Pulmonary artery endothelial cell (primary cell): ENCODE measurements at places on chromosomes 2 and 18. TPM values are rescaled to one million over a fixed set of nuclear protein-coding genes. Genes with fewer than 3 reads are reported as not detected.

Gene HMSD
- 0.07 TPM in 1 of 2 replicates, not detected in the other for total RNA-seq

DNA sequence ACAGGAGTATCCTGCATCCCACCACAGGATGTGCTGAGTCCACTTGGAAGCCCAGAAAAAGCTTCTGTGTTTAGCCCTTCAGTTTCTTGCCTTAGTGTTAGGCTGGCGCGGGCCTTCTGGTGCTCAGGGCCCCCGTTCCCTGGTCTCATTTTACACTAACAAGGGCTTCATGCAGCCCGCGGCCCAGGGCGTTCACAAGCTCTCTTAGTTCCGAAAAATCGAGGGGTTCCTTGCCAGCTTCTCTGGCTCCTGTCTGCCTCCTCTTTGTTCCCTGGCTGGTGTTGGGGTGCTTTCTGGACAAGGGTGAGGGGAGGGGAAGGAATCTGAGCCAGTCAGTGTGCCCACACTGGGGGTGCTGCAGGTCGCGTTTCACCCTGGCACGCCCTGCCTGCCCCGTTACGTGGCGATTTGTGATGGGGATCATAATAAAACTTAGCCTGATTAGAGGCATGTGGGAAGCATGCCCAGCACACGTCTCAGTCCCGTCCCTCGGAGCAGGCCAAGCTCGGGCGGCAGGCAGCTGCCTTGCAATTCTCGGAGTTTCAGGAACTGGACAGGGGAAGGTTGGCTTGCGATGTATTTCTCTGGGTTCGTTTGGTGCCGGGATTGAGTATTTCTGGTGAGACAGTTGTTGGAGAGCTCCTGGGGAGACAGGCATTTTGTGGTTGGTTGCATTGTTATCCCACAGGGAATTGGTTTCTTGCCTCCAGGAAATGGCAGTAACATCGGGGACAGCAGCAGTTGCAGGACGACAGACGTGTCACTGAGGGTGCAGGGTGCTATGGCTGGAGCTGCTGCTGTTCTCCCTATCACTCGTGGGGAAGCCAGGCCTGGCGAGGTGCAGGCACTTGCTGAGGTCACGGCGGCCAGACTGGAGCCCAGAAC is 22.9 kb downstream of the SH3BP4 start:
- no peak for DNase-seq

DNA sequence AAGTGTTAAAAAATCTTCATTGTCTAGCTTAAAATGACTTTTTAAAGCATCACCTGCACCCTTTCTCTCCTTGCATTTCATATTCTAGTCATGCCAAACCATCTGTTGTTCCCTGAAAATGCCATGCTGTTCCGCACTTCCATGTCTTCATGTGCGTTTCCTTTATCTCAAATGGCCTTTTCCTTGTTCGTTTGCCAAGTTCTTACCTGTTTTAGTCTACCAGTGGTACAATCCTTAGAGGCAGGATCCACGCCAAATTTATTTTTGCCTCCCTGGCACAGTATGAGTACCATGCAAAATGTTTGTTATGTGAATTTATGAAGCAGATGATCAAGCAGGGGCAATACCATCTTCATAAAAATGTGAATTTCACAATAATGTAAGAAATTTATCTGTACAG is 37.0 kb downstream of the TMEFF2 start:
- DNase-seq = no peak

GRCh38 chr2:58156780-58157179 is 84.3 kb downstream of the FANCL start:
- DNase-seq = no peak

DNA sequence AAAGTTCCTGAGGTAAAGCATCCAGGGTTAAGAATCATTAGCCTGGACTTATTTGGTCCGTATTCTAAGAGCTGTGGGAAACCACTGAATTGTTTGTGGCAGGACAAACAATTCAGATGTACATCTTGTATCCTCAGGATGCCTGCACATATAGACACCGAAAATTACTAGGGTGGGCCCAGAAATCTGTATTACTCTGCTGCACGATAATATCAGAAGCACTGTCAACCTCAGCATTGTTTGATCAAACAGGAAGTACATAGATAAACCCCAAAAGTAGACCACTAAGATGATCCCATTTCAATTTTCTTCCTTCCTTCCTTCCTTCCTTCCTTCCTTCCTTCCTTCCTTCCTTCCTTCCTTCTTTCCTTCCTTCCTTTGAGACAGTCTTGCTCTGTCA is 34.2 kb upstream of the SPRED2 start:
- DNase-seq = no peak

DNA sequence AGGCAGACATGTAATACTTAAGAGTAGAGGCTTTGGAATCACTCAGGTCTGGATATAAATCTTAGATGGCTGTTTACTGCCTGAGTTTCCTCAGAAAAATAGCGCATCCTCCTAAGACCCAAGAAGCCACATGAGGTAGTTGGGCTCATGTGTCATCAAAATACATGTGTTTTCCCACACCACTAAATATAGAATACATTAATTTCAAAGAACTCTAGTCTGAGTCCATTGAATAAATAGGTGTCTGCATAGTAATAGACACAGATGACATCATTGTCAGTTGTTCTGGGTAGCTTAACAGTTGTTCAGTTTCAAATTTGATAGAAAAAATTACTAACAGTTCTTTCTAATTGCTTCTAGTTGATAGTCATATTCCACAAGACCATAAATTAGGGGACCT is 9.6 kb downstream of the PPP1R1C start:
- DNase-seq = no peak

Gene FEV
- total RNA-seq = not detected in 2 replicates

DNA sequence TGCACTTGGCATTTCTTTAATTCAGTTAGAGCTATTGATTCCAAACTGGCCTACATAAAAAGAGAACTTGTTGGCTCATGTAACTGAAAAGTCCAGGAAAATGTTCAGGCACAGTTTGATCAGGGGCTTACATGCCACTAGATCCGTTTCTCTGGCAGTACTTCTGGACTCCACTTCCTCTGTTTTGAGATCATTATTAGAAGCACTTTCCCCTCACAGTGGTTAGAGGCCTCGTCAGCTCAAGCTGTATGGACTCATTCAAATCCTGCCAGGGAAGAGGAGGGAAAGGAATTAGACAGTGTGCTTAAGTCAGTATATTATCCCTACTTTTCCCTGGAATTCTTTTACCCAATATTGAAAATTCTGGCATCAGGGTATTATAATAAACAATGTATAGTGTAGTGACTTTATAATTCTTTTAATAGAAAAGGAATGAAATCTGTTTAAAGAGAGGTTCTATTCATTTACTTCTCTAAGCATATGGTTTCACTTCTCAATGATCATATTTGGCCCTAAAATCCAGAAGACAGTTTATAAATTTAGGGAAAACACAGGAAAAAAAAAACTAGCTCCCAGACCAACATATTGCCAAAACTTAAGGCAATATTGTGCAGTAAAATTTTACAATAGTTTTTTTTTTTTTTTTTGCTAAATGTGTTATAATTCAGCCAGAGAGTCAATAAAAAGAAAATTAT is 92.0 kb downstream of the ARMC9 start:
- no peak for DNase-seq

- no peak for DNase-seq
These were observed 113.7 kb downstream of the SPTBN1 start for GRCh38 chr2:54569745-54570301.

DNA sequence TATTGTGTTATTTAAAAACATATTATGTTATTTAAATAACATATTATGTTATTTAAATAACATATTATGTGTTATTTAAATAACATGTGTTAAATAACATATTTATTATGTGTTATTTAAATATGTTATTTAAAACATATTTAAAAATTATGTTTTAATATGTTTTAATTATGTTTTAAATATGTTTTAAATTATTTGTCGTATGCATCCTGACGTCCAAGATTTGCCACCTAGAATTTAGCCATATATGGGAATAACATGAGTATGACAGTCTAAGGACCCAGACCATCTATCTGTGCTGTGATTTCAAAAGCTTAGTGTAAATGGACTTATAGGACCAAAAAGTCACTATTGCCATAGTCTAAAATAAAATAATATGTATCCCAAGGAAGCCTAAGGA is 484.3 kb upstream of the KLHL29 start:
- DNase-seq = no peak
